ENCODE measurements at places on chromosomes 13 and 19.
A peak's percentile ranks its signal among the peaks of the same experiment; 100 is the strongest.

DNA sequence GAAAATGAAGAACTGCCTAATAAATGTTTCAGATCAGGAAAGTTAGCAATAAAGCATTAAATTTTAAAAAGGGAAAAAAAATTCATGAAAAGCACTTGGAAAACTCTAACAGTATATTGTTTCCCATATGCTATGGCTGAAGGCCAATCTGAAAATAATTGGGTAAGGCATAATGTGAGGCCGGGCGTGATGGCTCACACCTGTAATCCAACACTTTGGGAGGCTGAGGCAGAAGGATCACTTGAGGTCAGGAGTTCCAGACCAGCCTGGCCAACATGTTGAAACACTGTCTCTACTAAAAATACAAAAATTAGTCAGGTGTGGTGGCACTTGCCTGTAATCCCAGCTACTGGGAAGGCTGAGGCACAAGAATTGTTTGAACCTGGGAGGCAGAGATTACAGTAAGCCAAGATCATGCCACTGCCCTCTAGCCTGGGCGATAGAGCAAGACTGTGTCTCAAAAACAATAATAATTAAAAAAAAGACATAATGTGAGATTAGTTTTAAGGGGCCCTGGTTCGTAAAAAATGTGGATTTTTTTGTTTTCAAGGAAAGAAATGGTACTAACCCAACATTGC, 15.2 kb downstream of the INTS6 start:
- no peak for DNase-seq

- DNase-seq: no peak
Measured at GRCh38 chr13:104949840-104950740, 1585.4 kb downstream of the EFNB2 start.

DNA sequence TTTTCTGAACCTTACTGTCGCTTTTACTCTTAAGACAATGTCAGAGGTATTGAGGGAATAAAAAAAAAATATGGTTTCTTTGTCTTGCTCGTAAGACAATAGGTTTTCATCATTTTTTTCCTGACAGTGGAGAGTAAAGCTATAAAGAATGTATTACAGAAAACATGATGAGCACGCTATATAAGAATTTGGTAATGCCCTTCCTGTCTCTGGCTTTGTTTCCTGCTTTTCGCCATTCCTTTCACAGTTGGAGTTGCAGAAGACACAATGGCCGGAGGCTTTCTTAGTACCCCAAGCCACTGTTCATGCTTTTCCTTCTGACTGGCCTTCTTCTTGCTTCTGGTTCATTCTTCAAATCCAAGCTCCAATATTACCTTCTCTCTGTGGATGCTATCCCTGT, 101.0 kb upstream of the DACH1 start:
- no peak for DNase-seq

DNA sequence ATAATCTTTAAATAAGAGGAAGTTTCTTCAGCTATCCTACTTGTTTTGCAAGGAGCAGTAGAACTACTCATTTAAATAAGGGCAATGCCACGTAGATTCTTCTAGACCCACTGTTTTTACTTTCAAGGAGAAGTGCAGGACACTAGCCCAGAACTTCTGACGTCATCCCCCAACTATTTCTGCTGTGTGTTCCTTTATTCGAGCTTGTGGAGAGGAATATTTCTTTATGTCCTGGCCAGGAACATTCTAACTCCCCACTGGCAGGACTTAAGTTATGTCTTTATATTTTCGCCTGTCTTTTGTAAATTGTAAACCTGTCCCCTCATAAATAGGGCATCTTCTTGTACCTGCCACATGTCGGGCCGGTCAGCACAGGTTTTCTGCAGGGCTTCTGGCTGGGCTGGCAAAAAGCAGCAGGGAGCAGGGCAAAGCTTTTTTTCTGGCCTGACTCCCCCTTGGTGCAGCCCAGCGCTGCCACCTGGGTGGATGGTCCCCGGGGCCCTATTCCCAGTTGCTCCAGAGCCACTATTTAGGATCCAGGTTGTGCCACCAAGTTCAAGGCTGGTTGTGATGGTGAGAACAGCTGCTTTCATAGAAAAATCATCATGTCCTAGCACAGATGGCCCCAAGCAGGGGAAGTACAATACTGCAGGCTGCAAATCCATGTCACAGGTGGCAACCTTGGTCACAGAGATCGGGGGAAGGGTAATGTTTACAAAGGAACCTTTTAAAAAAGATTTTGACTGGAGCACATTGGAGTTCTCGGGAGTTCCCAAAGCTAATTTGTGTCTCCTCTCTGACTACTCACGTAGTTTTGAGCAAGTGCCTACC, 1.8 kb downstream of the MBNL2 start:
- DNase-seq: peak; percentile 65

GRCh38 chr13:27797228-27797624, 4.9 kb downstream of the GSX1 start:
- no peak for DNase-seq

GRCh38 chr13:40595693-40596092, 70.7 kb downstream of the FOXO1 start:
- no peak for DNase-seq

DNA sequence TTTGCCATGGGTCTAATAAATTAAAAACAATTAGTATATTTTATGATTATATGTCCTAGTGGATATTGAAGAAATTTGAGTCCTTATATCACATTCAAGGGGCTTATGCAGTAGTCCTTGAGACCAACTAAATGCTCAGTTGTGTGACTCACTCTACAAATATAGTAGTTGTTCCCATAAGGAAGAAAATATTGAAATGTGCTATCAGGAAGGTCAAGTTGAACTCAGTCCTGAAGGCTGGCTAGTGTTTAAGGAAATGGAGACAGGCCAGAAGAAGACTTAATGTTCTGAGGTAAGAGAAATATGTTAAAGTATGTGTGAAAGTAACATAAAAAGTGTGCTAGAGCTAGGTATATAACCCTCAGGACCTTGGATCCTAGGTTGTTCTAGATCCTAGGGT, 766.1 kb upstream of the GPC6 start:
- DNase-seq: no peak

- DNase-seq: no peak
Measured at GRCh38 chr13:66036024-66036614, 1194.0 kb downstream of the PCDH9 start.

DNA sequence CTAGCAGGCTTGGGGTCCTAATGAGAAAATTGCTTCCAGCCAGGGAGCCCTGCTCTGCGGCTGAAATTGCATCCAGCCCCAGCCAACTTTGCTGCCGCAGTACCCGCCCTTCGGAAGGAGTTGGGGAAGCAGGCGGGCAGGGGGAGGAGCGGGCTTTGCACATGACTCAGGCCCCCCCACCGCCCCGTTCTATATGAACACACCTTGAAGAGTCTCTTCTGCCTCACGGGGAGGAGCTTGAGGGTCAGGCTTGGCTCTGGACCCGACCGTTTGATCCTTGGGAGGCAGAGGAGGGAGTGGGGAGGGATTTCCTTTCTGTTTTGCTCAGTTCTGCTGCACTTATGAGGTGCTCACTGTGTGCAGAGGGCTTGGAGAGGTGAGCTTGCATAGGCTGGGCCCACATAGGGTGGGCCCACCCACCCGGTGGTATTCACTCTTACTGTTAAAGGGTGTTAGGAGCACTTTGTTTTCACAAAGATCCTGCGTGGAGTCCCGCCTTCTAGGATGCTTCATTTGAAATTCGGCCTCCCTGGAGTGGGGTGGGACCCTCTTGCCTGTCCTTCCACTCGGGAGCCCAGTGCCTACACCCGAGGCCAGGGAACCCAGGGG, 46.5 kb downstream of the LYL1 start:
- no peak for DNase-seq

DNA sequence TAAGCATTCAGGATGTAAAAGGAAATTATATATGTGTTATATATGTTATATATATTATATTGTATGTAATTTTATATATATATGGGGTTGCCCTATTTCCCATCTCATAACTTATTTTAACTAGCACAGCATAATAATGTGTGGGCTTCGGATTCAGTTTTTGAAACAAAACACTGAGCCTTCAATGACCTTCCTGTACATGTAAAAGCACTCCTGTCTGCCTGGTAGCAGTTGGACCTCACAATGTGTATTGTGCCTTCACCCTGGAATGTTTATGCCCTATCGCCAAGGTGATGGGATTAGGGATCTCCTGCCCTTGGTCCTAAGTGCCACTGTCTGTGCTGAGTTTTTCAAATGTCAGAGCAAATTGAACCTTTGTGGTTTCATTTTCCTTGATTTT, 968.8 kb downstream of the TUBA3C start:
- no peak for DNase-seq

DNA sequence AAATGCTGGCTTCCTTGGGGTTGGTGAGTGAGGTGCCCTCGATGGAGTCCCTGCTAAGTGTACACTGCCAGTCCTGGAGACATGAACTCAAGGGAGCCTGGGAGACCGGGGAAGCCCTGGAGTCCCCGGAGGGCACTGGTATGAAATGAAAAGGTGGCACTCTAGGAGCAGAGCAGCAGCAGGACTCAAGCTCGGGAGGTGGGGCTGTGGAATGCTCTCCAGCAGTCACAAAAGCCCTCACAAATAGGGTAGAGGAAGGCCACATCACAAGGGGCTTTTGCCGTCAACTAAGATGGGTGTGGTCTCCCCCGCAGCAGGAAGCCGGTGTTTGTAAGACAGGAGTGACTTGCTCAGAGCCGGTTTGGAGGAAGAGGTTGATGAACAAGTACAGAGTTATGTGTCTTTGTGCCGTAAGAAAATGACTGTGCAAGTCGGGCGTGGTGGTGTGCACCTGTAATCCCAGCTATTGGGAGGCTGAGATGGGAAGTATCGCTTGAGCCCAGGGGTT, 19.3 kb downstream of the CCNE1 start:
- DNase-seq: peak; percentile 28

DNA sequence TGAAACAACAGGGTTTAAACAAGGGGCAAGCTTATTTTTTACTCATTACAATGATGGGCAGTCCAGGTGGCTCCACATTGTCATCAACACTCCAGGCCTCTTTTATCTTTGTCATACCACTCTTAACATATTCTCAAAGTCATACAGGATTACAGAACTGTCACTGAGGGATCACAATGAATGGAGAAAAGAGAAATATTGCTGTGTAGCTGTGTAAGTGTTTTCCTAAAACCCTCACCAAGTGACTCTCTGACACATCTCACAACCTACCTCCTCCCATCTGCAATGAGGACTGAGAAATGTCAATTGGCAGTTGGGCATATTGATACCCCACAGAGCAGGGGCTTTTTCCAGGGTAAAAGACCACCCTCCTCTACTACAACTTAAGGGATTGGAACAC, 562.1 kb downstream of the TBC1D4 start:
- no peak for DNase-seq

DNA sequence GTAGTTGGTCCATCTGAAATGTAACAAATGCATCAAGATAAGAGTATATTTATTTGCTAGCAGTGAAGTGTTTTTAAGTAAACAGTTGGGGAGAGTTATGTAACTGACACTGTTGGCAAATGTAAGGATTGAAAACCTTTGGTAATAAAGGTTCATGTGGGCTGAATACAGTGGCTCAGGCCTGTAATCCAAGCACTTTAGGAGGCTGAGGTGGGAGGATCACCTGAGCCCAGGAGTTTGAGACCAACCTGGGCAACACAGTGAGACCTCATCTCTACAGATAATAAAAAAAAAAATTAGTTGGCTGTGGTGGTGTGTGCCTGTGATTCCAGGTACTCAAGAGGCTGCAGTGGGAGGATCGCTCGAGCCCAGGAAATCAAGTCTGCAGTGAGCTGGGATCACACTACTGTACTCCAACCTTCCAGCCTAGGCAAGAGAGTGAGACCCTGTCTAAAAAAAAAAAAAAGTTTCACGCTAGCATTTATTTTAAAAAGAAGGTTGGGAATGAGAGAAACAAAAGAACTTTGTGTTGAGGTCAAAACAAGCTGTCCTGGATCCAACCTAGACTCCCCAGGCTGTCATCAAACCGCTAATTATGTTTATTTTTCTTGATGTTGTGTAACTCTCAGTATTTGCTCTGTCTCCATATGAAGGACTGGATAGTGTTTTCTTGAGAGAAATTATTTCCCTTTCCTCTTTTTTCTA, 20.7 kb downstream of the SETDB2 start:
- DNase-seq: no peak

GRCh38 chr19:5621945-5622464, 571 bp downstream of the SAFB2 start:
- peak; percentile 60 for DNase-seq

- DNase-seq: peak; percentile 83
Measured at GRCh38 chr19:49019242-49019932, 2.5 kb upstream of the LHB start.

DNA sequence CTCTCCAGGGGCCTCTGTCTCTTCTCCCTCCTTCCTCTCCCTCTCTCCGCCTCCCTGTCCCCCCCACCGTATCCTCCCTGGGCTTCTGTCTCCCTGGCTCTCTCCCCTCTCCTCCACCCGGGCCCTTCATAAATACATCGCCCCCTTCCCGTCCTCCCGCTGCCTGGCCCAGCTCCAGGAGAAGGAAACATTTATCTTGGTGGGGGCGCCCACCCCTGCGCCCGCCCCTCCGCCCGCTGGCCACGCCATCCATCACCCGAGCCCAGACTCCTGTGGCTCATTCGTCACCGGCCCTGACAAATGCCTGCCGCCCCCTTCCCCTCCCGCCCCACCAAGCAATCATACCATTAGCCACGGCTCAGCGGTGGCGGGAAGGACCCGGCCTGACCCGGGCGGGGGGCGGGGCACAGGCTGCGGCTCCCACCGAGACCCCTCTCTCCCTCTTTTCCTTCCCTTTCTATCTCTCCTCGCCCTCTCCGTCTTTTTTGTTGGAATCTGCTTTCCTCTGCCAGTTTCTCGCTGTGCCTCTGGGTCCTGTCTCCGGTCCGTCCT, 2.6 kb upstream of the MEIS3 start:
- no peak for DNase-seq

GRCh38 chr19:13951799-13952153, 533 bp upstream of the DCAF15 start:
- DNase-seq: no peak

- DNase-seq: no peak
Measured at GRCh38 chr19:927351-927779, 1.5 kb downstream of the ARID3A start.

- no peak for DNase-seq
Measured at GRCh38 chr13:106318941-106319411, 216.5 kb downstream of the EFNB2 start.

GRCh38 chr19:34243876-34244578, 10.3 kb upstream of the GARRE1 start:
- DNase-seq: no peak

- no peak for DNase-seq
Measured at GRCh38 chr13:80359778-80360452, 19.0 kb upstream of the SPRY2 start.
